HTR-8/SVneo (cell line): ENCODE measurements at places on chromosomes 5 and 9.

GRCh38 chr5:10832421-10832820 lies 71.4 kb upstream of the DAP start:
- no peak for DNase-seq

DNA sequence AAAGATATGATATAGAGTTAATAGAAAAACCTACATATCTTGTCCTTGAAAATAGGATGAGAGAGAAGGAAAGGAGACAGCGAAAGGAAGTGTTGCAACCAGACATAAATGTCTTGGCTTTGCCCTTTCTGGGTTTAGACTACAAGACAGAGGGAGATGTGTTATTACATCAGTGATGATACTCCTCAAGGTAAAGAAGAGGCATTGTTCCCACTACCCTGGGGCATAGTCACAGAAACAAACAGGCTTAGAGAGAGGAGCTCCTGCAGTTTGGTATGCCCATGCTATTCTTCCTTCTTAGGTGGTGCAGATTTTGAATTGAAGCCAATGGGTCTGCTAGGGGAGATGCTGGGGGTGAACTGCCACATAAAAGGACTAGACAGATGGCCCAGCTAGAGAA lies 166.8 kb upstream of the RFX3 start:
- DNase-seq = no peak

DNA sequence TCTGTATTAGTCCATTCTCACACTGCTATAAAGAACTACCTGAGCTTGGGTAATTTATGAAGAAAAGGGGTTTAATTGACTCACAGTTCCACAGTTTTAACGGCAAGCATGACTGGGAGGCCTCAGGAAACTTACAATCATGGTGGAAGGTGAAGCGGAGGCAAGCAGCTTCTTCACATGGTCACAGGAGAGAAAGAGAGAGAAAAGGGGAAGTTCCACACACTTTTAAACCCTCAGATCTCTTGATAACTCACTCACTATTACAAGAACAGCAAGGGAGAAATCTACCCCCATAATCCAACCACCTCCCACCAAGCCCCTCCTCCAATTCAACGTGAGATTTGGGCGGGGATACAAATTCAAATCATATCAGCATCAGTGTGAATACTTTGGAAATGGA lies 133.4 kb upstream of the SLC30A5 start:
- DNase-seq = no peak

GRCh38 chr5:142667831-142668230 lies 18.1 kb downstream of the FGF1 start:
- DNase-seq = no peak

GRCh38 chr5:81852291-81853029 lies 101.6 kb upstream of the SSBP2 start:
- no peak for DNase-seq

GRCh38 chr5:137040641-137041340 lies 458.3 kb downstream of the SPOCK1 start:
- no peak for DNase-seq

DNA sequence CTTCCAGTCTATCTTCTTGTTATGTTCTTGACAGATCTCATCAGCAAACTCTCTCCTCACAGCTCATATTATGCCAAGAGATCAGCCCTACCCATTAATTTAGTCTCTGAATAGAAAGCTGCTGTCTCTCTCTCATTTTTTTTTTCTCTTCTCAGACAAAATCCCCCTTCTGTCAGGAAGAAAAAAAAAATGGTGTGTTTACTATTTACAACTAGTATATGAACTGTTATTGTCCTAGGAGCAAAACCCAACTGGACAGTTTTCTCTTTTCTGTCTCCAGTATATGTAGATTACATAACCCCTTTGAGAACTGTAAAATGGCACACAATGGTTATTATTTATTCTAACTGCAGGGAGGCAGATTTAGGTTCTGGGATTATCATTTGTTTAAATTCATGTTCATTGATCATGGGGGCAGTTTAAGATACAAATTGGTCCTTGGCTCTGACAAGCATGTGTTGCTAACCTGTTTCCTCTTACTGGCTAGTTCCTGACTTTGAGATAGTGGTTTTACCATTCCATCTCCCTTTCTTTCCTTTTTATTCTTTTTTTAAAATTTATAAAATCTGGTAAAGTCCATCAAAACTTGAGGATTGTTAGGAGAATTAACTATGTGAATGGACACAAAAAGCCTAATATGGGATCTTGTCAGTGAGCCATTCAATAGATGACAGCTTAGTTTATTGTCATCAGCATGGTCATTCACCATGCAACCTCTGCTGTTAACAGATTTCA lies 210.0 kb upstream of the PAPPA start:
- DNase-seq = no peak

DNA sequence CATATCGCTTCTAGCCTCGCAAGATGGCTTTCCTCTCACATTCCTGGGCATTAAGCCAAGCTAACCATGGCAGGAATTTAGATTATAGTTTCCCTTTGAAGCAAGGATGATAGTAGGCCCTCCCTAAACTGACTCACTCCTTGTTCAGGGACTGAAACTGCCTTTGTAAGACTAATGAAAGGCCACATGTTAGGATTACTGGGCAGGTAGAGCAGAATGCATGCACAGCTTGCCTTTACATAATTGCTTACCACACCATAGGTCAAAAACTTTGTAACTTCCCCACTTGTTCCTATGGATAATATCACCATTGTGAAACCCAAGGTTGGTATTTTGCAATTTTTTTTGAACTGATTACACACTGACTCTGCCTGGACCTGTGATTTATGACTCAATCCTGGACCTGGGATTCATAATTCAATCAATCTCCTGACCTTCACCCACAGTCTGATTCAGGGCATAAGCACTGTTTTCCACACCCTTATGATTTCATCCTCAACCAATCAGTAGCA lies 41.0 kb upstream of the PRDM9 start:
- DNase-seq = peak; percentile 55

- DNase-seq = no peak
Measured at GRCh38 chr5:56377573-56377972, 144.4 kb upstream of the ANKRD55 start.

DNA sequence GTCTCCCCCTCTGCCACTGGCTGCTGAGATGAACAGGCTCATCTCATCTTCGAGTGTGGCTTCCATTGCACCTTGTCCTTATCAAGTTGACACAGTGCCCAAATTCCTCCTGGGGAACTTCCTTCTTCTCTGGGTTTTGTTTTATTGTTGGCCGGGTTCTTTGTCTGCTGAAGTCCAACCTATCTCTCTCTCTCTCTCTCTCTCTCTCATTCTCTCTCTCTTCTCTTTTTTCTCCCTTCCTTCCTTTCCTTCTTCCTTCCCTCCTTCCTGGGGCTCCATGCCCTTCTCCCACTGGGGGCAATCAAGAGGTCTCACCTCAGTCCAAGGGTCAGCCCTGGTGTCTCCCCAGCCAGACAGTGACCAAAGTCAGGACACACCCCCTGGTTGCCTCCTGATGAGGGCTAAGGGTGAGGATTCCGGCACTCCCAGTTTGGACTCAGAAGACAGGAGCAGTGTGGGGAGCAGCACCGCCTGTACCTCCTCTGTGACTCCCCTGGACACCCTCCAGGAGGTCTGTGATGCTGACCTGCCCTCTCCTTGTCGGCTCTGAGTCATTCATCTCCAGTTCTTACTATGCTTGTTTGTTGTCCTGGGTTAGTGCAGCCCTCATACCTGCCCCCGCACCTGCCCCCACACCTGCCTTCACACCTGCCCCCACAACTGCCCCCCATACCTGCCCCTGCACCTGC lies 30.7 kb downstream of the KCNT1 start:
- no peak for DNase-seq

GRCh38 chr9:131625790-131626670 lies 80.7 kb downstream of the PRRT1B start:
- DNase-seq = no peak

DNA sequence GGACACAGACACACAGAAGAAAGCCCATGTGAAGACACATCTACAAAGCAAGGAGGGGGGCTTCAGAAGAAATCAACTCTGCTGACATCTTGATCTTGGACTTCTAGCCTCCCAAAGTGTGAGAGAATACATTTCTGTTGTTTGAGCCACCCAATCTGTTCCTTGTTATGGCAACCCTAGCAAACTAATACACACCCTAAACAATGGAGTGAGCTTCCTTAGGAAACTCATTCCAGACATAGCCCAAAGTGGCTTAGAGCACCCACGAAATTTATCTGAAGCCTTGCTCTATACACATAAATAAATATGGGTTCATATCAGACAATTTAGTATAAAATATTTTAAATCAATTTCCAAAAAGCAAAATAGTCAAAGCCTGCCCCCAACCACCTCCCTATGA lies 7.6 kb upstream of the TBC1D2 start:
- DNase-seq = no peak

- no peak for DNase-seq
Measured at GRCh38 chr9:81621118-81621517, 68.2 kb downstream of the TLE1 start.

- no peak for DNase-seq
Measured at GRCh38 chr5:176726746-176727527, 79.7 kb downstream of the TSPAN17 start.

DNA sequence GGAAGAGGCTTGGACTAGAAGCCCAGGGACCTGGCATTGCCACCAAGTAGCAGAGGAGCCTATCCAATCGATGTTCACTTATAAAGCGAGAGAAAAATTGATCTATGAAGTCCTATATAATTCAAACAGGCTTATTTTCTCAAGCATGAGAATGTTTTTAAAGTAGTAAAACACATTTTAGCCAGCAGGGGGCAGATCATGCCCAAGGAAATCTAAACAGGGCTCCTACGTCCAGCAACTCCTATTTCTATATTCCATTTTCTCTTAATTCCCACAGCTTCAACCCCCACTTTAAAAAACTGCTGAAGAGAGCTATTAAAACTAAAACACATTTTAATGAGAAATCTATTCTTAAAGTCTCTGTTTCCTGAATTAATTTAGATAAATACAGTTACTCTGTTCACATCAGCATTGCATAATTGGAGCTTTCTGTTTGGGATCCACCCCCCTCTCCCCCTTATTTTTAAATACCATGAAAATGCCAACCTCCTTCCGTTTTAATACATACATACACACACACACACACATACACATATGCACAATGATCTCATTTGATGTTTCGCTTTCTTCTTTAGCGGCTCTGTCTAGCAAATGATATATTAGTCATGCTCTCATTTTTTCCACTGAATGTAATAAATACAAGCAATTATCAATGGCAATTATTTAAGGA lies 144.9 kb downstream of the MYO10 start:
- peak; percentile 81 for DNase-seq

DNA sequence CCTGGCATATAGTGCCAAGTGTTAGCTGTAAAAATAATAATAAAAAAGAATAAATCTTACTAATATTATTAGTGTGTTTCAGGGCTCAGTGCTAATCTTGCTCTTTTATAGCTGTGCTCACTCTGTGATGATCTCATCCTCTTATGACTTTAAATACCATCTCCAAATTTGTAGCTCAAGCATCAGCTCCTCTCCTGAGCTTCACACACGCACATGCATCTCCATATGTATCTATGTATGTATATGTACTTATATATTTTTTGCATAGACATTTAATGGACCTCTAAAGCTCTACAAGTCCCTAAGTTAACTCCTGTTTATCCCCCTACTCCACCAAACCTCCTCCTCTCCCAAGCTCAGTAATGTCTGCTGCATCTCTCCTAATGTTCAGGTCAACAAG lies 170.8 kb upstream of the NR3C1 start:
- no peak for DNase-seq

- no peak for DNase-seq
Measured at GRCh38 chr9:27441741-27442070, 82.4 kb upstream of the IFNK start.

- DNase-seq = no peak
Measured at GRCh38 chr9:130266236-130267098, 907 bp downstream of the HMCN2 start.

- no peak for DNase-seq
Measured at GRCh38 chr9:11328326-11328725, 715.5 kb upstream of the PTPRD start.

GRCh38 chr5:7763621-7764072 lies 87.3 kb downstream of the CFAP90 start:
- DNase-seq = no peak

DNA sequence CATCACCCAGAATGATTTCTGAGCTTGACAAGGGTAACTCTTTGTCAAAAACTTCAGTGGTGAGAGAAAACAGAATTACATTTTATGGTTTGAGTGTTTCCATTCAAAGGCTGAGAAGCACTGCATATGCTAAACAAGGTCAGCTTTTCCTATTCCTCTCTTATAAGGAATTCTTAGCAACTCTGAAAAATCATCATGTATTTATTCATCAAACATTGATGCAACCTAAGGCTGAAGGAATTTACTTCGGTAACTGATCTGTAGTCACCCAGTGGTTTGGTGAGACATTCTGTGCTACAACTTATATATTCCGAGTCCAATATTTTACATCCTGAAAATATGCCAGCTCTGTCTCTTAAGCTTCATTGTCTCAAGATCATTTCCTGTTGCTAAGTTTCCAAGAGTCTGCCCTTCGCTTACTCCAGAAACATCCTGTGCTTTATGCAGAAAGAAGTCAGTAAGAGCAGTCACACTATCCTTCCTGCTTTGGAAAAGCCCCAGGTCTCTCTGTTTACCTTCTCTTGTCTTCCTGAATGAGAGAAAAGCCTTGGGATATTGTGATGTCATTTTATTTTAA lies 176.6 kb upstream of the TBCA start:
- no peak for DNase-seq

DNA sequence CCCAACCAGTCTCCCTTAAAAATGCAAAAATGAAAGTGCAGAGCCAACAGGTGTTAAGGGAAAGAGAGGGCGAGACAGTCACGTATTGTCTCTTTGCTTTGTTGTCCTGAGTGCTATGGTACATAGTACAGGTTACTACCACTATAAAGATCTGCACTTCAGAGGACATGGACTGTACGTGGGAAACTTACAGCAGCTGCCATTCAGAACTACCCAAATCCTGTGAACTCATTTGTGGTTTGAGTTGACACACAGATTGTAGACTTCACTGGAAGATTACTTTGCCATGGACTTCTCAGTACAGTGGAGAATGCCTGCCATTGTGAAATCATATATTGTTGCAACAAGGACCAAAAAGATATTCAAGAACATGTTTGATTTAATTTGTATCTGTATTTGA lies 34.8 kb downstream of the FBXO38 start:
- no peak for DNase-seq

DNA sequence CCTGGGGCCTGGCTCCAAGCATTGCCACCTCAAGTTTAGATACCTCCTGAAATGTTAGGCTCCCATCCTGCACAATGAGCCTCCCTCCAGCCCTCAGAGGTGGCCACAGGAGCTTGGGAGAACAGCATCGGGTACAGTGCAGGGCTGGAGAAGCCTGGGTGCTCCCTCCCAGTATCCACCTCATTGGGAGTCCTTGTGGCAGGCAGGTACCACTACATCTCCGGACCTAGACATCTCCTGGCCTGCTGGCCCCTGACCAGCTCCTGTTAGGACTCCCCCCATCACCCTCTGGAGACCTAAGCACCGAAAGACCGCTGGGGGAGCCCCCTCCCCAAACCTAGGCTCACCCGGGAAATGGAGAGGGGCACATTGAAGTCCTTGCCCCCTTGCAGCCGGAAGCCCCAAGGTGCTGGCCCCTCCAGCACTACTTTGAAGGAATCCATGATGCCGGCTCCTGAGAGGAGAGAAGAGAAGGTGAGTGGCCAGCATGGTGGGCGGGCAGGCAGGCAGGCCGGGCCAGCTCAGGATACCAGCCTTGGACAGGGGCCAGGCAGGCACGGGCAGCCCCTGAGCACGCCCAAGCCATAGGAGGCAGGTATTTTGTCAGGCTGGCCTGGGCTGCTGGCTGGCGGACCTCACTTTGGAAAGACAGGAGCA lies 1.2 kb downstream of the PDLIM7 start:
- no peak for DNase-seq
